ENCODE measurements at places on chromosomes 2 and 18.

- DNase-seq, result no peak
Observed at GRCh38 chr2:204258890-204259289, 286.4 kb upstream of the PARD3B start.

GRCh38 chr18:23316988-23317387 lies 136.1 kb upstream of the RIOK3 start:
- no peak for DNase-seq

DNA sequence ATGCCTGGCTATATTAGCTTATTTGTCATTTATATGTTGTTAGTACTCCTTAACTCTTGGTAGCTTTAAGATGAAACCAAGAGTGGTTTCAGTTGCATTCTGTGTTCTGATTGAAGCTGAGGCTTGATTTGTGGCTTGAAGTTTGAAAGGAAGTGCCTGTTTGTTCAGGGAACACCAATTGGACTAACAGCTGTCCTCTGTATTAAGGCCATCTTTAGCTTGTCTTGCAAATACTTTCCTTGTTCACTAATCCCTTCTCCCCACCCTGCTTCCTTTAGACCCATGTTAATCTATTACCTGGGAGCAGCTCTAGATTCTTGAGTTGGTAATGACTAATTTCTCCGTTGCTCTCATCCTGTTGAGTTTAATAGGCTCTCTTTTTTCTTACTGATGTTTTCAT lies 13.4 kb downstream of the ITGA6 start:
- no peak for DNase-seq

DNA sequence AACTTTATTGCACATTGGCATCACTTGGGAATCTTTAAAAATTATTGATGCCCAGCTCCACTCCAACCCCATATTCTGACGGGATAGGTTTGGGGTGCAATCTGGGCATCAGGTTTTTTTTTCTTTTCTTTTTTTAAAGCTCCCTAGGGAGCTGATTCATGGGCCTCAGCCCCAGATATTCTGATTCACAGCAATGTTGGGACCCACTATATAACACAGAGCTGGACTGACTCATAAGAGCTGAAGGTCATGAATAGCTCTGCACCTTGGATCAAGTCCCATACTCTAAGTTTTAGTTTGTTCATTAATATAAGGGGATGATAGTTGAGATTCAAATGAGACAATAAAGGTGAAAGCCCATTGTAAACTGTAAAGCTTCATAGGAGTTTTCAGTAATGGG lies 191.1 kb upstream of the REV1 start:
- no peak for DNase-seq

- no peak for DNase-seq
Observed at GRCh38 chr2:173149491-173149890, 73.8 kb downstream of the MAP3K20 start.

DNA sequence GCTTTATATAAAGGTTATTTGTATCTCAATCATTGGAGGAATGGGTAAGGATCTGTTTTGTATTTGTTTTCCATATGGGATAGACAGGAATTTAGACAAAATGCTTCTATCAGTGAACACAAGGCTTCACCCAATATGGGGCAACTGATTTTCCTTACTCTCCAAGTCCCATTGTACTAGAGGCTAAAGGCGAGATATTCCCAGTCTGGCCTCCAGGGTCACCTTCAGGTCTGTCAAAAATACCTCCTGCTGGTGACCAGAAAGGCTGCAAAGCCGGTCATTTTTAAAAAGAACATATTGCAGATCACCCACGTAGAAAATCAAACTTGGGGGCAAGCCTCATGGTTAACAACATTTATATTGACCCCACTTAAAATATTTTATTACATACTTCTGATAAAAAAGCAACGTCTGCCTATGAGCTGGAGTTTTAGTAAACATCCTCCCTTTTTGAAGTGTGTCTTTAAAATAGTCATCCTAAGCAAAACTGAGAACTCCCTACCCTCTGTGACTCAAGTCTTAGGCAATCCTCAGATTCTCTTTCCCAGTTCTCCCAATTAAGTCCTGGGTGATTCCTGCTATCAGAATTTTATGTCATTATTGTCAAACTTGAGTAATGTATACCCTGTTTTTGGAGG lies 276.6 kb downstream of the MREG start:
- DNase-seq, result no peak

DNA sequence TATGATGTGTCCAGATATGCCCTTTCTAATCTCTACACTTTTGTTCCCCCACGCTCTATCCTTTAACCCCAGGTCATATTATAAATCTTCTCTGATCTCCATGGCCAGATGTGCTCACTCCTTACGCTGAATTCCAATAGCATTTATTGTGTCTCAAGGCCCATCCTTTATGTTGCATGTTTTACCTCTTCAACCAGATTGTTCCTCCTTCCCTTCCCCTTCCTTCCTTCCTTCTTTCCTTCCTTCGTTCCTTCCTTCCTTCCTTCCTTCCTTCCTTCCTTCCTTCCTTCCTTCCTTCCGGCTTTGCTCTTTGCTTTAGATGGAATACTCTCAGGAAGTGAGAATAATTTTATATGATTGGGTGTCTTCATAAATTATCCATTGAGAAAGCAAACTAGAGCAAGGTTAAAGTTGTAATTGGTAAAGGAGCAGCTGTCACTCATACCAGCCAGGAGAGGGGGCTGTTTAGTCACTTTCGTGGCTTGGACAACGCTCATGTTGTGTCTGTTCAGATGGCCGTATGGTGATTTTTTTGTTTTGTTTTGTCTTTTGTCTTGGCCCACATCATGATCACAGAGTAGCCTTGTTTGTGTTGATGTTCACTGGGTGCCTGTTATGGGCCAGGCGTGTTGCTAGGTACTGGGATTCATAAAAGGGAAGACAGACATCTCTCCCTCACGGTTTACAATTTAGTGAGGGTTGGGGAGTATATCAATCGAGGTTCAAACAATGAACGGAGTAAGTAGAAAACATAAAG lies 68.0 kb downstream of the DAW1 start:
- peak; percentile 13 for DNase-seq

DNA sequence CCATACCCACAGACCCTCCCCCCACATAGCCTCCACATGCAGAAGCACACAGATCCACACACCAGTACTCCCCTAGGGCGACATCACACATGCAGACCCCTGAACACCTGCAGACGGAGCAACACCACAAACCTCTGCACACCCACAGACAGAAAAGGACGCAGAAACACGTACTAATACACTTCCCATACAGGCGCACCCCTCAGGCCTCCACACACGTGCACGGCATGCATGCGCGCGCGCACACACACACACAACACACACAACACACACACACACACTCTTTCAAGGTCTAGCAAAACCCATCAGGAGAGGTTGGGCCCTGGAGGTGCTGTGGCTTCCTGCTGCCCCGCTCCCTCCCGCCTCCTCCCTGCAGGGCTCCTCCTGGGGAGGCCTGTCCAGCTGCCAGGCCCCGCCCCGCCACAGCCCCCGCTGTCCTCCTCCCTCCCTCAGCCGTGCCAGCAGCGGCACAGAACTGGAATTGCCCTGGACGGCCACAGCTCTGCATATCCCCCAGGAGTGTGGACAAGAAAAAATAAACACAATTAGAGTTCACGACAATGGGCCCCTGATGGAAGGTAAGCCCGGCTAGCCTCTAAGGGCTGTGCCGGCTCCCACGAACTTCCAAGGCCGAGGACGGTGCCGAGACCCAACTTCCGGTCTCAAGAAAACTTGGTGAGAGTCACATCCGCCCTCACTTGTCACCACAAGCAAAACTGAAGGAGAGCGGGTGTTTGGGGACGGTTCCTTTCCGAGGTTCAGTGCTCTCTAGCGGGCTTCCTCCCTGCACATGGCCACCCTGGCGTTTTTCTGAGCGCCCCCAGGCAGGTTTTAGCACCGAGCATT lies 6.8 kb downstream of the ZFP36L2 start:
- peak; percentile 66 for DNase-seq

DNA sequence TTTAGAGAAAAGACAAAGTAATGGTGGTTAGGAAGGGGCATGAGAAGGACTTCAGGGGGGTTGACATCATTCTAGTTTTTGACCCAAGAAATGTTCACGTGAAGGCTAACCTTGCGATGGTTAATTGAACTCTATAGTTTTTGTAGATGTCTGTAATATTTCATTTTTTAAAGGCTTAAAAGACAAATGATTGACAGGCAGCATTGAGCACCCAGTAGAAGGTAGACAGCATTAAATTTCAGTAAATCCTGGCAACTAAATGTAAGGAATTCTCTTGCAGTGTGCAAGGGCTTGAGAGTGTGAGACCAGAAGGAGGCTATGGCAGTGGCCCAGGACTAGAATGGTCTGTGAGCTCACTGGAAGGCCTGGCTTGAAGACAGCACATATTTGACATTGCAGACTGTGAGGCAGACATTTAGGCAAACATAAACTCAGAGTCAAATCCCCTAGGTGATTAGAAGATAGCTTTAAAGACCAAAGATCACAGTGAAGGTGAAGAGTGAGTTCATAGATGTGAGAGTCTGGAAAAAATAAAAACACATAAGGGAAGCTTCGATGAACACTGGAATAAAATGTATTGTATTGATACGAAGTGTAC lies 100.1 kb upstream of the MAP4K4 start:
- no peak for DNase-seq

- no peak for DNase-seq
Observed at GRCh38 chr2:191951832-191952231, 104.9 kb upstream of the CAVIN2 start.

DNA sequence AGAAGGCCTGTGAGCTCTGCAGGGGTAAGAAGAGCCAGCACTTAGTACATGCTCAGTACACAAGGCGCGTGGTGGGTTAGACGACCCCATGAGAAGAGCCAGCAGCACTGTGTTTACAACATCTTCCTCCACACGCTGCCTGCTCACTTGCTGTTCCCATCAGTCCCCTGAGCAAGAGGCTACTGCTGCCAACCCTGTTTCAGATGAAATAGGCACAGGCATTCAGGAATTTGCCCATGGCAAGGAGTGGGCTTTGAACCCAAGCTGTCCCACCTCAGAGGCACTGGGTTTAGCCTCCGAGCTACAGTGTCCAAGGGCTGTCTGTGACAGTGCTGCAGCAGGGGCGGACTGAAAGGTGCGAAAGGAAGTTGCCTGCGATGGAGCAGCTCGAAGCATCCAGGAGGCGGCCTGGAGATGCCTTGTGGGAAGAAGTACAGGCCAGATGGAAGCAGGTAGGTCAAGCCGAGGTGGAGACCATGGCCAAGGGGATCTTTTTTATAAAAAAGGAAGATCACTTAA lies 121.5 kb upstream of the PXDN start:
- DNase-seq, result no peak

GRCh38 chr2:57542081-57542480 lies 504.5 kb upstream of the VRK2 start:
- DNase-seq, result no peak

GRCh38 chr18:525036-525797 lies 24.7 kb upstream of the COLEC12 start:
- no peak for DNase-seq

DNA sequence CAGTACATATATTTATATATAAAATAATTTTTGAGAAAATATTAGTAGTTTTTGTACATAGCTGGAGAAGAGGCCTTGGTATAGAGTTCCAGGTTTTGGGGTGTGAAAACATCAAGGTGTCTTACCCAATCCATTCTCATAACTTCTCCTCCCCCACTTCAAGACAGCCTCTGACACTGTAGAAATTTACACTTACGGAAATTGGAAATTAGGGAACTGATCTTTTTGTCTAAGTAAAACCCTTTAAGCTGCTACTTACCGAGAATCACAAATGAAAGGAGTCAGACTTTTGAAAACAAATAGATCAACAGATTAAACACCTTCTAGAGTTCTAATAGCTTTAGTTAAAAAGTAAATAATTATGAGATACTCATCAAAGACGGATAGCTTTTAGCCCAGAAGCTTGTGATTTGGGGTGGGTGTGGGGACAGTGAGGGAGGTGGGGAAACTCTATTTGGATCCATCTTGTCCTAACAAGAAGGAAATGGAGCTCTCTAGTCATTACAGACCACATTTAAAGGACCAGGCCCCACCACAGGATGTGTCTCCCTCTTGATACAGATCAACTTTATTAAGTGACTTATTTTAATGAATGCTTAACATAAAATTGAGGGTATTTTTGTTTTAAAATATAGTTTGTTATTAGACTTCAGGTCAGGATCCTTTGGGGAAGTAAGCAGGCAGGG lies 11.1 kb upstream of the FBXO11 start:
- DNase-seq, result no peak

DNA sequence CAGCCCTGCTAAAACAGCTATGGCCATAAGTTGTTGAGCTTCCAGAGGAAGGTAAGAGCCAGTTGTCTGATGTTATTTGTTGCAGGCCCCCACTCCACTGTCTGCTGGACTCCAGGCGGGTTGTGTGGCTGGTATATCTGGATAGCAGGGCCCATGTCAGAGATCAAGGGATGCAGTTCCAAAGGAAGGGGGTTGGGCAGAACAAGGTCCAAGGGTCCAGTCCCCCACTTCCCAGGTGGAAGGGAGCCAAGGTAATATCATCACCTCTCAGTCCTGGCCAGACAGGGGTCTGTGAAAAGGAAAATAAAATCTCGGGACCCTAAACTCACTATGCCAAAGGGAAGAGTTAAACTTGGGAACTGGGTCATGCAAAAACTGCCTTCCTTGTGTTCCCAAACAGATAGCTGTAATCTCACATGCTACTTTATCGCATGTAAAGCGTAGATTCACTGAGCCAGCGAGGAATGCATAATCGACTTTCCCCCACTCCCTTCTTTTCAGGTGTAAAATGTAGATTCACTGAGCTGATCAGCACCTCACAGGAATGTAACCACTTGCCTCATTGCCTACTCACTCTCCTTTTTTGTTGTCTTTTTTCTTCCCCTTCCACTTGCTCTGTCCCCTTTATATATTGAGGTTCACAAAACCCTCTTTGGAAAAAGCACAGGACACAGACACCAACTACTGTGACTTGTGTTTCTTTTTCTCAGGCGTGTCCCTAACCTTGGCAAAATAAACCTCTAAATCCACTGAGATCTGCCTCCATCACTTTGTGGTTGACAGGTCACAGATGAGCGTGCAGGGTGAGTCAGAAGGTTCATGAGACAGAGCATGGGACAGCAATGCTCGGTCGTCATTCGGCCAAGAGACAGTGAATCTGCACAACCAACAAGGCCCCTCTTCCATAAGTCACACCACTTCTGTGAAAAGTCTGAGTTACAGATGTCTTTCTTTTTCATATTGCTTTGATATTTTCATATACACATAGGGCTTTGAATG lies 255.3 kb upstream of the SIX2 start:
- no peak for DNase-seq

DNA sequence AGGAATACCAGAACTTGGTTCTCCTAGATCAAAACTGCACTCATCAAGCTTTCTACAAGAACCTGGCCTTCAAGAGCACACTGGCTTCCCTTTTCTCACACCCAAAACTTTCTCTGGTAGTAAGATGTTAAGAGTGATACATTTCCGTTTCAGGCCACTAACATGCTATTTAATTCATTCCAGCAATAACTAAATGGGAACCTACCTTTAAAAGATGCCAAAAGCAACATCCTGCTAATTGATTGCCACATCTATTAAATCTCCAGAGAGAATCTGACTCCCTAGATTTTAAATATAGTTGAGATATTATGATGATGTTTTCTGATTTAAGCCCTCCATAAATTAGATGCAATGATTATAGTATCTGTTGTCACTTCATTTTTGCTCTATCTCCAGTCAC lies 71.6 kb downstream of the KCTD18 start:
- no peak for DNase-seq

- no peak for DNase-seq
Observed at GRCh38 chr2:12106440-12107080, 360.1 kb downstream of the LPIN1 start.
